CD4-positive, alpha-beta T cell (primary cell): ENCODE measurements at places on chromosomes 13 and 19. TPM values are rescaled to one million over a fixed set of nuclear protein-coding genes. Genes with fewer than 3 reads are reported as not detected.
A peak's percentile ranks its signal among the peaks of the same experiment; 100 is the strongest.

GRCh38 chr19:4455719-4456475 is 1.7 kb downstream of the UBXN6 start:
- peaks cover 34% of the 10 kb centered on the region for H3K36me3 ChIP-seq
- peak overlapping the region; percentile 70 for H3K4me3 ChIP-seq
- H3K4me1 ChIP-seq = peaks cover 25% of the 10 kb centered on the region
- no peaks in the 10 kb centered on the region for H3K27me3 ChIP-seq
- no peak for DNase-seq
- peak overlapping the region; percentile 49 for H3K27ac ChIP-seq

GRCh38 chr19:13849991-13850909 is 26.7 kb upstream of the NANOS3 start:
- H3K27me3 ChIP-seq = no peaks in the 10 kb centered on the region
- peak overlapping the region; percentile 46 for H3K27ac ChIP-seq

DNA sequence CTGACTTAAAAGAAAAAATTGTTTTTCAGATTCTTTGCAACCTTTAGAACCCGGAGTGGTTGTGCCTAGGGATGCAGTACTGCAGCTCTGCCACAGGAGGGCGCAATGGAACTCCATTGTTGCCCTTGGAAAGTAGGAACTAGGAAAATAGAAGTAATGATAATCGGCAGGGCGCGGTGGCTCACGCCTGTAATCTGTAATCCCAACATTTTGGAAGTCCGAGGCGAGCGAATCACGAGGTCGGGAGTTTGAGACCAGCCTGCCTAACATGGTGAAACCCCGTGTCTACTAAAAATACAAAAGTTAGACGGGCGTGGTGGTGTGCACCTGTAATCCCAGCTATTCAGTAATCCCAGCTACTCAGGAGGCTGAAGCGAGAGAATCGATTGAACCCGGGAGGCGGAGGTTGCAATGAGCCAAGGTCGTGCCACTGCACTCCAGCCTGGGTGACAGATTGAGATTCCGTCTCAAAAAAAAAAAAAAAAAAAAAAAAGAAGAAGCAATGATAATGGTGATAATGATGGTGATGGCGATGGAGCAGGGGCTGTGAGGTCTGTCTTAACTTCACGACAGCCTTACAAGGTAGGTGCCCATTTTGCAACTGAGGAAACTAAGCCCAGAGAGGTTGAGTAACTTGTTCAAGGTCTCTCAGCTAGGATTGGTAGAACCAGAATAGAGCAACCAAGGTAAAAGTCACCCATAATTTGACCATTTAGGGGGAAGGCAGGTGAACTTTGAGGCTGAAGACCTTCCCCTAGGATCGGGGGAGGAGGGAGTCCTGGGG is 5.5 kb upstream of the ADAMTS10 start:
- peak; percentile 81 for DNase-seq
- no peak overlapping the region for H3K27ac ChIP-seq
- H3K36me3 ChIP-seq = no peaks in the 10 kb centered on the region
- H3K27me3 ChIP-seq = no peaks in the 10 kb centered on the region

The LGALS7B gene
- total RNA-seq = not detected

- no peaks in the 10 kb centered on the region for H3K36me3 ChIP-seq
- no peaks in the 10 kb centered on the region for H3K4me1 ChIP-seq
- H3K27me3 ChIP-seq = no peaks in the 10 kb centered on the region
- no peak for DNase-seq
- H3K27ac ChIP-seq = no peak overlapping the region
- no peak overlapping the region for H3K4me3 ChIP-seq
These were observed 93.4 kb downstream of the FLT1 start for GRCh38 chr13:28401303-28402056.

GRCh38 chr19:31304831-31305312 is 44.4 kb downstream of the TSHZ3 start:
- no peak overlapping the region for H3K4me3 ChIP-seq
- no peak overlapping the region for H3K27ac ChIP-seq
- no peaks in the 10 kb centered on the region for H3K36me3 ChIP-seq

DNA sequence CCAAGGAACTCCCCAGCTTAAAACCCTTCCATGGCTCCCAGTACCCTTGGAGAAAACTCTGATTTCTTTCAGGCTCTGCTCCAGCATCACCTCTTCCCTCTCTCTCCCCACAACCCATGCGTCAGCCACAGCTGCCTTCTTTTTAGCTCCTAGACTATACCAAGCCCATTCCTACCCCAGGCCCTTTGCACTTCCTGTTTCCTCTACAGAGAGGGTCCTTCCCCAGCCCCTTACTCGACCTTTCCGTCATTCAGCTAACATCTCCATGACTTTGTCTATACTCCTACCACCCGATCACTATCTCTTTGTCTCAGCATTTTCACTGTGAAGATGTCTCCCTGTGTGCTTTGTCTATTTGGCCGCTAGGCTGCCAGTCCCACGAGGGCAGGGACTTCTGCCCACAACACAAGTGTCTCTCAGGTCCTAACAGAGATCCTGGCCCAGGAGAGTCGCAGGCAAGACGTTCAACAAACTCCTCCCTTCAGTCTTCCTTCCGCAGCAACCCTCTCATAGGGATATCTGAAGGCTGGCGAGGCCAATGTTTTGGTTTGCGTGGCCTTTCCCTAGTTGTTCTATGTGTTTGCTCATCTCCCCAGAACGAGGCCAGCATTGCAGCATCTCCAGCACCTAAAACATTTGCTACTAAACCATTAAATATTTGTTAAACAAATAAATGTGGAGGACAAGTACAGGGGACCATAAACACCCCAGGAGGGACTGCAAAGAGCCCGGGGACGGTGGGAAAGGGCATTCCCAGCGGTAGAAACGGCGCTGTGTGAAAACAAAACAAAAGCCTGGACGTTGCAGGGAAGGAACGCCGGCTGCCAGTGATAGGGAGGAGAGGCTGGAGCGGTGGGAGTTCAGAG is 816 bp downstream of the CCNP start:
- DNase-seq = no peak
- H3K4me3 ChIP-seq = no peak overlapping the region
- H3K4me1 ChIP-seq = peaks cover 38% of the 10 kb centered on the region

GRCh38 chr19:3798137-3798536 is 12.0 kb upstream of the MATK start:
- no peaks in the 10 kb centered on the region for H3K36me3 ChIP-seq
- H3K4me1 ChIP-seq = peaks cover 36% of the 10 kb centered on the region
- no peak overlapping the region for H3K4me3 ChIP-seq
- no peak for DNase-seq
- H3K27me3 ChIP-seq = no peaks in the 10 kb centered on the region

GRCh38 chr13:97231118-97231828 is 9.1 kb downstream of the MBNL2 start:
- DNase-seq = no peak
- no peak overlapping the region for H3K27ac ChIP-seq
- no peak overlapping the region for H3K4me3 ChIP-seq

DNA sequence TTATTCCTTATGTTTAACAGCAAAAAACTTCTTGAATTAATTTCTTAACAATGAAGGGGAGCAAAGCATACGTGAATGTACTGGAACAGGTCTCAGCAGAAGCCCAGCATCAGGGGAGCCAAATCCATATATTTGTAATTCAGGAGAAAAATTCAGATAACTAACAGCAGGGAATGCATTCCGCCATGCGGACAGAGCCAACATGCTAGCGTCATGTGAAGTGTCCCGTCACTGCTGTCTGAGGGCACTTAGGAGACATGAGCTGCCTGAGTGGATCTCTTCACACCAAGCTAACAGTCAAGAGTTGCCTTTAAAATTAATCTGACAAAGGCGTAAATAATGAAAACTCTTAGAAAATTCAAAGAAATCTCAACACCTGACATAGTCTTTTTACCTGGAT is 6.4 kb downstream of the AMER2 start:
- H3K4me3 ChIP-seq = no peak overlapping the region
- H3K27me3 ChIP-seq = peaks cover 10% of the 10 kb centered on the region
- no peaks in the 10 kb centered on the region for H3K4me1 ChIP-seq
- DNase-seq = no peak
- no peaks in the 10 kb centered on the region for H3K36me3 ChIP-seq

The LILRA6 gene
- total RNA-seq = 0.60 TPM

DNA sequence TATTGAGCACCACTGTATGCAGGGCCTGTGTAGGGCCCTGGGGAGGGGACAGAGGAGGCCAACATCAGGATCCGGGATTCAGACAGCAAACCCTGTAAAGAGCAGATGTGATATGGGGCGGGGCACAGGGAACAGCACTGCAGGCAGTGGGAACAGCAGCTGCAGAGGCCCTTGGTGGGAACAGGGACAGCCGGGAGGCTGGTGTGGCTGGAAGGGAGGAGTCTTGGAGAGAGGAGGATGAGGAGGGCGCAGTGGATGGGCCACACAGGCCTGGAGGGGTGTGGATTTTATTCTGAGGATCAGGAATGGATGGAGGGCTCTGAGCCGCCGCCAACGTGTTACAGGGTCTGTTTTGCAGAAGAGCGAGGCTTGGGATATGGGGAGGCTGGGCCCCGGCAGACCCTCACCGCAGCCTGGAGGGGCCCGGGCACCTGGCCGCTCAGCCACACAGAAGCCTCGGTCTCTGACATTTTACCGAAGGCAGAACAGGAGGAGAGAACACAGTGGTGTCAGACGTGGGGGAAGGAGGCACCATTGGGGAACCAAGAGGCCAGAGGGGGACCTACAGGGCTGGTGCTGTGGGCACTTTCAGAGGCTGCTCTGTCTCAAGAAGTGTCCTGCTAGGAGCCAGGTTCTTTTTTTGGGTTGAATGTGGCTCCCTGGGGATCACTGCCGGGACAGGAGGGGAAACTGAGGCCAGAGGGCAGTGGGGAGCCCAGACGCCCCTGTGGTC is 6.9 kb downstream of the EFNA2 start:
- no peak for DNase-seq
- no peak overlapping the region for H3K27ac ChIP-seq
- peaks cover 18% of the 10 kb centered on the region for H3K4me1 ChIP-seq
- H3K27me3 ChIP-seq = peaks cover 48% of the 10 kb centered on the region
- H3K36me3 ChIP-seq = no peaks in the 10 kb centered on the region
- no peak overlapping the region for H3K4me3 ChIP-seq

DNA sequence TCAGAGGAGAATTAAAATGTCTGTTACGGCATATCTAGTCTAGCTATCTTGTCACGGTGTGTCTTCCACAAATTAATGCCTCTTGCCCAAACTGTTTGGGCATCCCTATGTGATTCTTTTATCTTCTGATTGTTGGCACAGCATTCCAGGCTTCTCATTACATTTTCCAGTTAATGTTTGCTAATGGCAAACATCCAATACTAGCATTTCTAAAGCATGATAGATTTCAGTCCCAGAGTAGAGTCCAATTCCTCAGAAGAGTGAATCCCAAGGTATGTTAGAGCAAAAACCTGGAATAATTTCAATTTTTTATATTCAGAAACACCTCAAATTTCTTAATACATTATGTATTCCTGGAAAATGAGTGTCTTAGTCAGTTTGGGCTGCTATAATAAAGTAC is 684.5 kb upstream of the SLITRK1 start:
- H3K36me3 ChIP-seq = no peaks in the 10 kb centered on the region
- DNase-seq = no peak
- no peaks in the 10 kb centered on the region for H3K27me3 ChIP-seq

GRCh38 chr13:63516124-63516523 is 2100.5 kb upstream of the PCDH20 start:
- H3K36me3 ChIP-seq = no peaks in the 10 kb centered on the region
- no peak overlapping the region for H3K27ac ChIP-seq
- no peaks in the 10 kb centered on the region for H3K4me1 ChIP-seq
- H3K27me3 ChIP-seq = no peaks in the 10 kb centered on the region

- peaks cover 41% of the 10 kb centered on the region for H3K27me3 ChIP-seq
- no peak overlapping the region for H3K27ac ChIP-seq
- no peak overlapping the region for H3K4me3 ChIP-seq
- H3K36me3 ChIP-seq = no peaks in the 10 kb centered on the region
- no peaks in the 10 kb centered on the region for H3K4me1 ChIP-seq
These were observed 5.3 kb downstream of the NCAN start for GRCh38 chr19:19217099-19217498.

The PSPN gene
- total RNA-seq = 0.85 TPM

- H3K27me3 ChIP-seq = no peaks in the 10 kb centered on the region
- peaks cover 24% of the 10 kb centered on the region for H3K4me1 ChIP-seq
- H3K4me3 ChIP-seq = peak overlapping the region; percentile 25
- peaks cover 17% of the 10 kb centered on the region for H3K36me3 ChIP-seq
These were observed 441 bp downstream of the INAFM1 start for GRCh38 chr19:47274891-47275761.

The CLDN10 gene
- not detected for total RNA-seq

GRCh38 chr19:41435936-41436673 is 3.6 kb downstream of the DMAC2 start:
- H3K27ac ChIP-seq = no peak overlapping the region
- H3K4me3 ChIP-seq = no peak overlapping the region
- no peaks in the 10 kb centered on the region for H3K27me3 ChIP-seq
- H3K36me3 ChIP-seq = peaks cover 35% of the 10 kb centered on the region
- peaks cover 22% of the 10 kb centered on the region for H3K4me1 ChIP-seq

DNA sequence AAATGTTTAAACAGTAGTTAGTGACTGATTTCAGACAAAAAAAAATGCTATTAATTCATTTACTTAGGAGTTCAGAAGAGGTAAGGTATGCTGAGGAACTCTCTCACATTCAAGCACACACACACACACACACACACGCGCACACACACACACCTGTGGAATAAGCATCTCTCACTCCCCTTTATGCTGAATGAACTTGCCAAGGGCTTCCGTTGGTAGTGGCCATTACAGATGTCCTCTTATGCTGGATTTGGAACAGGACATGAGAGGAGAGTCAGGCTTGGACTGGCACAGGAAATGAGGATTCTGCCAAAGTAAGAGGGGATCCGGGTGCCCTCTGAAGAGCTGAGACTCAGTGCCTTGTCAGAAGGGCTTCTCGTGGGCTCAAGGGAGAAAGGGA is 463.4 kb upstream of the MIR17HG start:
- H3K36me3 ChIP-seq = no peaks in the 10 kb centered on the region
- H3K27me3 ChIP-seq = no peaks in the 10 kb centered on the region
- DNase-seq = no peak
- H3K4me1 ChIP-seq = no peaks in the 10 kb centered on the region
- no peak overlapping the region for H3K27ac ChIP-seq

The ZNF473 gene
- 2.8 TPM for total RNA-seq

DNA sequence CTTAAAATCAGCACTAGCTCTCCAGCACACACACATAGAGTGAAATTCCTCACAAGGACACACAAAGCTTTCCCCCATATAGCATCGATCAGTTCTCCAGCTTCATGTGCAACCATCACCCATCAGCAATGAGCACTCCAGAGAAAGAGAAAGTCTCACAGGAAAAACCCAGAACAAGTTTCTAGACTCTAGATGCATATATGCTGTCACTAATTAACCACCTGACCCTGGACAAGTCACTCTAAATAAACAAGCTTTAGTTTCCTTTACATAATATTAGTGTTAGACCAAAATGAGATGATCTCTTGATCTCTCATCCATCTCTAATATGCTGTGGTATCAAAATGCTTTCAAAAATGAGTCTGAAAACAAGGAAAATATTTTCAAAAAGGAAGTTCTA is 81.2 kb downstream of the TBC1D4 start:
- no peak overlapping the region for H3K4me3 ChIP-seq
- no peaks in the 10 kb centered on the region for H3K36me3 ChIP-seq
- H3K27me3 ChIP-seq = no peaks in the 10 kb centered on the region
- no peak overlapping the region for H3K27ac ChIP-seq
- DNase-seq = no peak
- H3K4me1 ChIP-seq = no peaks in the 10 kb centered on the region
